ENCODE measurements at places on chromosomes 13 and 19.

- DNase-seq = no peak
These were observed 8.3 kb upstream of the TUBGCP3 start for GRCh38 chr13:112596235-112596634.

- no peak for DNase-seq
These were observed 695.6 kb downstream of the PCDH9 start for GRCh38 chr13:66534561-66534960.

DNA sequence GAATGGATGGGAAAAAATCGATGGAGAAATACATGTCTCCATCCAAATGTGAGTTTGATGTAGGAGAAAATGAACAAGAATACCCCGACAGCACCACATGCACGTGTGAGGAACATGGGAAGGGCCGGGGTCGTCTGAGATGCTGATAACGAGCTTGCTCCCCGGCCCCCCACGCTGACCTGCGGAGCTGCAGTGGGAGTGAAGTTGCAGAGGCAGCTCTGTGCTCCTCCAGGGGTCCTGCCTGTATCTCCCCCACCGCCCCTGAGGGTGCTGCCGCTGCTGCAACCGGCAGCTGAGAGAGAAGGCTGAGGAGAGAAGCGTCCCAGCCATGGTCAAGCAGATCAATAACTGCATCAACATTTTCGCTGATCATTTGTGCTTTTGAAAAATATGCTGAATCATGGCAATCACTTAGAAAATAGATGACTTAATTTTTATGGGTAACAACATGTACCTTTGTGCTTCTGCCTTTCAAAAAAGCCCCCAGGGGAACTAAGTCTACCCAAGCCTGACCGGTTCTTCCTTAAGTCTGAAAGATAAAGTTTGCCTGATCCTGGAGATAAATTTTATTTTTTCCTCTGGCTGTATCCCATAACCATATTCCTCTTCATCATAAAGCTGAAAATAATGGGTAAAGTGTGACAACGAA lies 18.2 kb upstream of the NAXD start:
- no peak for DNase-seq

DNA sequence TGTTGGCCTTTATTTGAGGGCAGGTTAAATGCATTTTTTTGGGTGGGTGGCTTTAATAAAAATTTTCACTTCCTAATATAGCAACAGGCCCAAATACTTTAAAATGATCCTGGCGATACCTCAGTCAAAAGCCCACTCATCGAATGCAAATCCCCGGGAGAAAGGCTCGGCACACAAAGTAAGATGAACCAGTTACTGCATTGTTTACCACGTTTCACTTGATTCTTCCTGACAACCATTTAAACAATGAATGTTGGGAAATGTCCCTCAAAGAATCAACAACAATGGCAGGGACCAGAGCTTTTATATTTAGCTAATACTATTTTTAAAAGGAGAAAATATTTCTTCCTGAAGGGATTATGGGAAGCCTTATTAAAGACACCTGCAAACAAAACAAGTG lies 187.7 kb downstream of the ABCC4 start:
- DNase-seq = no peak

GRCh38 chr13:99003851-99004471 lies 26.1 kb upstream of the DOCK9 start:
- no peak for DNase-seq

DNA sequence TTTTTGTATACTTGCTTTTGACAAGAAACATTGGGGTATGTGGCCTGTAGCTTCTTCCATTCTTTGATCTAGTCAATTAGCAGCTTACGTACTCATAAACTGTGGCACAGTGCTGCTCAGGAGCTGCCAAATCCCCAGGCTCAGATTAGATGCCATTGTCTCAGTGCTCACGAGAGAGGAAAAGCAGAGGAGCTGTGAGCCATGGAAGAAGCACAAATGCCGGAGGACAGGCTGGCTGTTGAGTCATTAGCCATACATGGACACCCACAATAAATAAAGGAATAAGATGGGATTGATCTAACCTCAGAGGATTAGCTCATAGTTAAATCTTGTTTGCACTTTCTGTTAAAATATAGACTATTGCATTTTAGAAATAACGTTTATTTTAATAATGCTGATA lies 121.7 kb downstream of the POSTN start:
- no peak for DNase-seq

GRCh38 chr19:5202553-5202952 lies 138.1 kb downstream of the PTPRS start:
- no peak for DNase-seq

DNA sequence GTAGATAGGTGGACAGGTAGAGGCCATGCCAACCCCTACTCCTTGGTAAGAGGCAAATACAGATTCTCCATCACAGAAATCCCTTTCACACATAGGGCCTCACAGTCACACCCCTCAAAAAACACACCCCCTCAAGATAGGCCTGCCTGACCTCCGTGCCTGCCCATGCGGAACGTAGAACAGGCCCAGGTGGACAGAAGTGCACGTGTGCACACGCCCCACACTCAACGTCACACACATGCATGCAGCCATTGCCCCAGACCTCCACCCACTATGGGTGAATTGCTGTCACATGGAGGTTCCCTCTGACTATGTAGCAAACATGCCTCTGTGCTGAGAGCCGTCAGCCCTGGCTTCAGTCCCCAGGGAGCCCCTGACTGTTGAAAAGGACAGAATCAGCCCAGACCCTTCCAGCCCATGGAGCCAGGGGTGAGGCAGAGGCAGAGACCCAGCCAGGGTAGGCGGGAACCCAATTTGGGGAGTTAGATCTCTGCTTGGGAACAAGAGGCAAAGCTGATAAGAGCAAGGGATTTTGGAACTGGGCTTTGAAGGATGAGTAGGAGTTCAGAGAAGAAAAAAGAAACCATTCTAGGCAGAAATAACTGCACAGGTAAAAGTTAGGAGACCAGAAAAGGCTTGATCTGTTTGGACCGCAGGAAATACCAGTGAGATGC lies 3.1 kb downstream of the ANKRD24 start:
- DNase-seq = no peak

GRCh38 chr19:49779731-49780555 lies 13.1 kb downstream of the AP2A1 start:
- no peak for DNase-seq

DNA sequence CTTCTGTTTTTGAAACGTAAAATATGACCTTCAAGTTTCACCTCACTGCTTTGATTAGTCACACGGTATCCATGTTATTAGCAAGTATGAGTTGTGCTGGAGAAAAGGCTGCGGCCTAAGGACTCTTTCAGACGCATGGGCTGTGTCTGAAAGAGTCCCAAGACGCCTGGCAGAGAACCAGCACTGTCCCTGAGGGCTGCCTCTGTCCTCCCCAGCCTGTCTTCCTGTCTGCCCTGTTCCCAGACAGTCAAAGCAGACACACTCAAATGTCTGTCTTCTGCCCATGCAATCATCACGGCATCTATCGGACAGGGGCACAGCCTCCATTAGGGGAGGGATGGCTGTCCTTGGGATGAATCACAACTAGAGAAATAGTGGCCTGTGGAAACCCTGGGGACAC lies 65.5 kb downstream of the DPY19L3 start:
- DNase-seq = no peak

DNA sequence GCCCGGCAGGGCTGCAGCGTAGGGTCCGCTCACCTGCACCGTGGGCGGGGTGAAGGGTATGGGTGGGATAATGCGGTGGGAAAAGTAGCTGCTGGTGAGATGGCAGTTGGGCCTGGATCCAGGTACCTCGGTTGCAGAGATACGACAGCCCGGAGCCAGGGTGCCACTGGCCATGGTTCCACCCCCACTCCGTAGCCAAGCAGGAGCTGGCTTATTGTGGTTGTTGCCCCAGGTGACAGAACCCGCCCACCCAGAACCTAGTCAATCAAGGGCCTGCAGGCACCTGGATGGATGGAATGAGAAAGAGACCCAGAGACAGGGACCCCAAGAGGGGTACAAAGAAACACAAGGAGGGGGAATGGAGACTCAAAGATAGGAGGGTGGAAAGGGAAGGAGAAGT lies 3.5 kb upstream of the LHB start:
- DNase-seq = no peak

- no peak for DNase-seq
These were observed 20.3 kb downstream of the ATP11A start for GRCh38 chr13:112709825-112710783.
